ENCODE measurements at places on chromosomes 4 and X. TPM values are rescaled to one million over a fixed set of nuclear protein-coding genes. Genes with fewer than 3 reads are reported as not detected.

The PNMA5 gene
- polyA plus RNA-seq: 0.19 TPM

DNA sequence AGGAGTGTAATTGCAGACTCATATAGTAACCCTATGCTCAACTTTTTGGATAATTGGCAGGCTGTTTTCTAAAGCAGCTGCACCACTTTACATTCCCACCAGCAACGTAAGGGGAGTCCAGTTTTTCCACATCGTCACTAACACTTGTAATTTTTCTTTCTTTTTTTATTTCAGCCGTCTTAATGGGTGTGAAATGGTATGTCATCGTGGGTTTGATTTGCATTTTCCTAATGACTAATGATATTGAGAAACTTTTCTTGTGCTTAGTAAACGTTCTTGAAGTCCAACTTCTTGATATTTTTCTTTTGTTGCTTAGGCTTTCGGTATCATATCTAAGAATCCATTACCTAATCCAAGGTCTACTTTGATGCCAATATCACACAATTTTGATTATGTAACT is 95.3 kb upstream of the IL1RAPL1 start:
- DNase-seq: no peak

DNA sequence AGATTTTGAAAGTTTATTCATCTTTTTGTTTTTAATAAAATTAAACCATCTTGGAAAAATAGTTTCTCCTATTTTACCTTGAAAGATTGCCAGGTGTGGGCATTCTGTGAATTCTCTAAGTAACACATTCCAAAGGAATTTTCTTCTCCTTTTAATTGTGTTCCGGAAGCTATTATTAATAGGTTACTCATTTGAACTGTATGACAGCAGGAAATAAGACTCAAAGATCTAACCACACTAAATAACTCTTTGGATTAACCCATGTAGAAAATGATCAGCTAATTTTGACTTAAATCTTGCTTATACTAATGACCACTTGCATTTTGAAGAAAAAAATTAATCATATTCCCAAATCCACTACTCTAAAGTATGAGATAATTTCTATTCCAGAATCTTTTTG is 17.6 kb upstream of the CCNI start:
- no peak for DNase-seq

- DNase-seq: no peak
These were observed 639 bp upstream of the PRDM5 start for GRCh38 chr4:120923207-120923522.

DNA sequence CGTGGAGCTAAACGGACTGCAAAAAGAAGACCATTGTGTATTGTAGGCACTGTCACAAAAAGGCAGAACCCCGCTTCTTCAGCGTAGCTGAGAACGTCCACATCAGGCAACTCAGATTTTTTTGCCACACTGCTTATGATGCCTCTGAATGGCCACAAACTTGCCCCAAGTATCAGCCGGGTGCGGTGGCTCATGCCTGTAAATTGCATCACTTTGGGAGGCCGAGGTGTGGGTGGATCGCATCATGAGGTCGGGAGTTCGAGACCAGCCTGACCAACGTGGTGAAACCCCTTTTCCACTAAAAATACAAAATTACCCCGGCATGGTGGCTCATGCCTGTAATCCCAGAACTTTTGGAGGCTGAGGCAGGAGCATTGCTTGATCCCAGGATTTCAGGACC is 14.9 kb upstream of the IL3RA start:
- no peak for DNase-seq

DNA sequence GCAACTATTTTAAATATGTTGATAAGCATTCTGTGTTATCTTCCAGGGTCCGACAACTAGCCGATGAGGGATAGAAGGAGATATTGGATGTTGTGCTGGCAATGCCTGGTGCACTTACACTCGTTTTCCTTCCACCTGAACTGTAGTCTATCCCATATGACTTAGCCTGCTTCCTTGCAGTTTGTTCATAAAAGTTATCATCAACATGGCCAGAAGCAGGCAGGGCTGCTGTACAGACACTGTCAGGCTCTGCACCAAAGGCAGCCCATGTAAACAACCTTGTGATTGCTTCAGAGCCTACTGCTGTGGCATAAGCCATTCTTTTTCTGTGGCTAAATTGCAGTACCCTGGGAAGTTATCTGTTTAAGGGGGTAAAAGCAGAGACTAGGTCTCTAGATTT is 1.6 kb downstream of the MAPK10 start:
- no peak for DNase-seq

DNA sequence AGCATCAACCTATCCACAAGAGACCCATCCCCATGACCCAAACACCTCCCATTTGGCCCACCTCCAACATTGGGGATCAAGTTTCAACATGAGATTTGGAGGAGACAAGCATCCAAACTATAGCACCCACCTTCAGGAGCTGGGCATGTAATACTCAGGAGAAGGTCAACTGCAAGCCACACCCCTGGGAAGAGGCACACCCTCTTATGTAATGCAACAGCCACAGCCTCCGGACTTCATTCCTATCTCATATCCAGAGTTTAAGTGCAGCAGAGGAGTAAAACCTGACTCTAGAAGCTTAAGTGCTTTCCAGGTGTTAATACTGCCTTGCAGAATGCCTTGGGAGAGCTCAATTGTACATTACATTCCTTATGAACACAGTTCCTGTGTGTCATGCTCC is 197.4 kb downstream of the PTTG2 start:
- DNase-seq: no peak

- no peak for DNase-seq
These were observed 70.3 kb upstream of the NDP start for GRCh38 chrX:44043496-44043895.
